ENCODE measurements at places on chromosomes 16 and 17.

DNA sequence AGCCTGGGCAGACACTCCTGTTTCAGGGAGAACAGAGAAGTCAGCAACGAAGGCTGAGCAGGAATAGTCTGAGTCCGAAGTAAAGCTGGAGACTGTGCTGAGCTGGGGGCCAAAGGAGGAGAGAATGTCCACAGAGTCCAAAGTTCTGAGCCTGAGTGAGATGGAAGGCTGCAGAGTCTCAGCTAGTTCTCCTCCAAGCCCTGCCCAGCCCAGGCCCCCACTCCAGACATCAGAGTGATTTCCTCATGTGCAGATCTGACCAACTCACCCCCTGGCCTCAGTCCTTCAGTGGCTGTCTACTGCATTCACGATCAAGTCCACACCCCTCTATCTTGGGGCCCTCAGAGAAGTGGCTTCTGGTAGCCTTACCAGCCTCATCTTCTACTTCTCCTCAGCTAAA, 21.6 kb downstream of the SLC13A5 start:
- no peak for DNase-seq

DNA sequence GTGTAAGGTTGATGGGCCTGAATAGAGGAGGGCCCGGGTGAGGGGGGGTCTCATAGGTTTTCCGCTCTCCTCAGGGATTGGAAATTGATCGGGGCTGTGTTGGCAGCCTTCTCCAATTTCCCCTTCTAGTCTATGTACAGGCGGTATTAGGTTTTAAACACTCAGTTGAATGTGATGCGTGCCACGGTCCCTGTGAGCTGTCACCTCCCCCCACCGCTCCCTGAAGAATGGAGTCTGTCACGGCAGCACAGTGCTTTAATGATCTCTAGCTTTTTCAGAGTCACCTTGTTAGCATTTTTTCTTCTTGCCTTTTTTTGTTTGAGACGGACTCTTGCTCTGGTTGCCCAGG, 800 bp downstream of the COX4I1 start:
- no peak for DNase-seq

DNA sequence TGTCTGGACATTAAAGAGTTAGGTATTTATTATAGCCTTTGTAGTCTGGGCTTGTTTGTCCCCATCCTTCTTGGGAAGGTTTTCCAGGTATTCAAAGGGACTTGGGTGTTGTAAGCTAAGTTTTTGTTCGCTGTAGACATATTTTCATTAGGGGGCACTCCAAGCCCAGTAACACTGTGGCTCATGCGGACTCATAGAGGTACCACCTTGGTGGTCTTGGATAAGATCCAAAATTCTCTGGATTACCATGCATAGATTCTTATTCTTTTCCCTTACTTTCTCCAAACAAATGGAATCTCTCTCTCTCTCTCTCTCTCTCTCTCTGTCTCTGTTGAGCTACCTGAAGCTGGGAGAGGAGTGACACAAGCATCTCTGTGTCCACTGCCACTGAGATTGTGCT, 48.9 kb downstream of the ERCC4 start:
- DNase-seq, result no peak

GRCh38 chr17:61455324-61456060, 3.3 kb downstream of the TBX4 start:
- DNase-seq, result no peak

DNA sequence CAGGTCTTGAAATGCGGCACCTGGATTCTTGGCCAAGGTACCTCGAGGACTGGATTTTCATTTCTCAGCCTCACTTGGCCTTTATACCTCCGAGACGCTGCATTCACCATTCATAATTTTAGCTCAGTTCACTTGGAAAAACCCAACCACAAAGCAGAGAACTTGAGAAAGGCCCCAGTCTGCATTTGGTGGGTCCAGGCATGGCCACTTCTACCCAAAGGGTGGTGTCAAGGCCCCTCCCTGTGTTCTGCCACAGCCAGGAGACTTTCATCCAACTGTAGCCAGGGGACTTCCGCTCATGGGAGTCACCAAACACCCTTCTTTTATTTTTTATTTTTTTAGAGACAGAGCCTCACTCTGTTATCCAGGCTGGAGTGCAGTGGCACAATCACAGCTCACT, 14.7 kb upstream of the TVP23A start:
- no peak for DNase-seq

DNA sequence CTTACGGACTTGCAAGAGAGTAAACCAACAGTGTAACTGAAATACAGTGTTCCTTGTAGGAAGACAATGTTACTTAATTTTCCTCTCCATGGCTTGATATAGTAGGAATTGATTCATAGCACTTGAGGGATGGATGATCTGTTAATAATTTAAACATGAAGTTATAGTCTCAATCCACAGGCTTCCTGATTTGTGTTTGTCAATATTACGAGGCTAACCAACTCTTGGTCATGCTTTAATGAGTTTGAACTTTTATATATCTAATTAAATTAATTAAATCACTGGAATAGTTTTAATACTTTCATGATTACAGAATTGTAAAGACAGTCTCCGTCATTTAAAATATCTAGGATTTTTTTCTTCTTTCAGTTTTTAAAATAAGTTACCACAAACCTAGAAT, 112.0 kb upstream of the HAS3 start:
- no peak for DNase-seq

- DNase-seq, result peak; percentile 50
Measured at GRCh38 chr16:87305505-87306391, 11.4 kb downstream of the C16orf95 start.

GRCh38 chr17:49225554-49226236, 4.9 kb downstream of the PHOSPHO1 start:
- no peak for DNase-seq

DNA sequence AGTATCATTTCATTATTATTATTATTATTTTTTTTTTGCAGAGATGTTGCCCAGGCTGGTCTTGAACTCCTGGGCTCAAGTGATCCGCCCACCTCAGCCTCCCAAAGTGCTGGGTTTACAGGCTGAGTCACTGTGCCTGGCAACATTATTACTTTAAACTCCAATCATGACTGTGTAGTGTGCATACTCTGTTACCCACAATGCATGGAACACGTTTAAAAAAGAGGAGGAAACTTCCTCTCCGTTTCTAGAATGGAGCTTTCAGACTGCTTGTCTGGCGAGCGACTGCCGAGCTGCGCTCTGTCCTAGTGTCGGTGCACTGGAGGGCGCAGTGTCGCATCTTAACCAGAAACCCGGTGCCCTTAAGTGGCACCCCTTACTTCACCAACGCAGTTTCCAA, 22.1 kb upstream of the FASN start:
- peak; percentile 24 for DNase-seq

- no peak for DNase-seq
Measured at GRCh38 chr16:53888222-53888621, 184.3 kb downstream of the FTO start.

DNA sequence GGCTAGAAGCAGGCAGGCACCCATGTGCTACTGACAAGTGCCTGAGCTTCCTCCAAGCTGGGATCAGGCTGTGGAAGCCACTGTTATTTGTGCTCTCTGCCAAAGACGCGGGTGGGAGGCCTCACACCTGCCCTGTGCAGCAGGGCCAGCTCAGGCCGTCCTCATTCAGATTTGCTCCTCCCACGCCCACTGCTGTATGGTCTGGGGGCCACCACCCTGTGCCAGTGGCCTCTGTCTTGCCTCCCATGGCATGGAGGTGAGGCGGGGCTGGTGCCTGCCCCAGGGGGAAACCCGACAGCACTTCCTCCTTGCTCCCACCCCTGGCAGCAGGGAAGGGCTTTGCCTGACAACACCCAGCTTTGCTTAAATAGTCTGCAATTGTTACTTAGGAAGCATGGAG, 356.5 kb upstream of the CDH8 start:
- no peak for DNase-seq

GRCh38 chr16:19114359-19115147, 789 bp downstream of the ITPRIPL2 start:
- no peak for DNase-seq

DNA sequence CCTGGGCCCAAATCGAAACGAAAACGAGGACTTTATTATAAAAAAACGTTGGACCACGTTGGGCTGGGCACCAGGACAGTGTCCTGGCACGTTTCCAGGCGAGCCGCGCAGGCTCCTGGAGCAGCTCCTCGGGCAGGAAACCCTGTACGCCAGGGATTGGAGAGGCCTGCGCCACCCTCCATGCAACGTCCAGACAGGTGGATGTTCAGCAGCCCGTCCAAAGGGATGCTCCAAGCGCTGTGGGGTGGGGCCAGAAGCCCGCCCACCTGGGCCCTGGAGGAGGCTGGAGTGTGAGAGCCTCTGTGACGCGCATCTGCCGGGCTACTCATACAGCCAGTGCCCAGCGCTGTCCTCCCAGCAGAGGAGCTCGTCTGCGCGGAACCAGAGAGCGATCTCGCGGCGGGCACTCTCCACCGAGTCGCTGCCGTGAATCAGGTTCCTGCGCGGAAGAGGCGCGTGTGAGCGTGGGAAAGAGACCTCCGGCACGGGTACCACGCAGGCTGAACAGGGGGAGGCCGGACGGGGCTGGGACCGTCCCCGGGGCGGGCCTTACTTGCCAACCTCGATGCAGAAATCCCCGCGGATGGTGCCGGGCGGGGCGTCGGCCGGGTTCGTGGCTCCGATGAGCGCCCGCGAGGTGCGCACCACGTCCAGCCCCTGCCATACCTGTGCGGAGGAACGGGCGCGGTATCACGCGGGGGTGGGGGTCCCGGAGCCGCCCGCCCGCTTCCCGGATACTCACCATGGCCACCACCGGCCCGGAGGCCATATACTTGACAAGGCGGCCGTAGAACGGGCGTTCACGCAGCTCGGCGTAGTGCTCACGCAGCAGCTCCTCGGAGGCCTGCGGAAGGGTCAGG, 785 bp downstream of the NME3 start:
- DNase-seq, result no peak

DNA sequence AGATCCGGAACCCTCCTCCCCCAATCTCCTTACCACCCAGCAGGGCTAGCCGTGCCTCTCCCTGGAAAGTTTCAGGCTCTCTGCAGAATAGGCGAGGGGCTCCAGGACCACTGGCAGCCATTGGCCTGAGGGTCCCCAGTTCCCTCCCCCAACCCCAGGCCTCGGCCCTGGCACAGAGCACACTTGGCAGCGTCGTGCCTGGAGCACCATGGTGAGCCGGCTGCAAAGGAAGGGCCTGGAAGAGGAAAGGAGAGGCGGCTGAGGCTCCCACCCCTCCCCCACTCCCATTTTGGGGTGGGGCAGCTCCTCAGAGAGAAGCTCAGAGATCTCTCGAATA, 369 bp upstream of the BTBD17 start:
- DNase-seq, result no peak
